ENCODE measurements at places on chromosomes 12 and 14.

DNA sequence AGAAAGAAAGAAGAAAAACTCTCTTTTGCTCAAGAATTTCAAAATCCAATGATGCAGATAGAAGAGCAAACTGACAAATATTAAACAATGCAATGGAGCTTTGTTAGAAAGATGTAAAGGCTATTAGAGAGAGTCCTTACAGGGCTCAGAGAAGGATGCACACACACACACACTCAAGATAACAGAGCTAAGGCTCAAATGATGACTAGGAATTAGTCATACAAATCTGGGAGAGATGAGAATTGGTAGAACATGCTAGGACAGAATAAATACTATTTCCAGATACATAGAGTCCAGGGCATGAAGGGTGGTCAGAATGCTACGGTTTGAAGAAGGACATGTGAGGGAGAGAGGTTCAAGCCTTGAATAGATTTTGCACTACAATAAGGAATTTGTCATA is 650.1 kb upstream of the MDGA2 start:
- DNase-seq: no peak

GRCh38 chr12:99195474-99195873 is 452.1 kb upstream of the GARIN6 start:
- DNase-seq: no peak

- no peak for DNase-seq
Observed at GRCh38 chr12:7638064-7638759, 27.5 kb downstream of the APOBEC1 start.

- no peak for DNase-seq
Observed at GRCh38 chr14:93056840-93057585, 58.7 kb downstream of the ITPK1 start.

- DNase-seq: no peak
Observed at GRCh38 chr12:101841069-101841468, 10.3 kb upstream of the GNPTAB start.

GRCh38 chr14:68462683-68463082 is 330.2 kb downstream of the ZFP36L1 start:
- no peak for DNase-seq

- peak; percentile 53 for DNase-seq
Observed at GRCh38 chr14:69288011-69288771, 28.2 kb downstream of the GALNT16 start.

- DNase-seq: no peak
Observed at GRCh38 chr12:64669270-64669842, 59.1 kb downstream of the RASSF3 start.

GRCh38 chr12:93006471-93007208 is 77.5 kb upstream of the EEA1 start:
- no peak for DNase-seq

DNA sequence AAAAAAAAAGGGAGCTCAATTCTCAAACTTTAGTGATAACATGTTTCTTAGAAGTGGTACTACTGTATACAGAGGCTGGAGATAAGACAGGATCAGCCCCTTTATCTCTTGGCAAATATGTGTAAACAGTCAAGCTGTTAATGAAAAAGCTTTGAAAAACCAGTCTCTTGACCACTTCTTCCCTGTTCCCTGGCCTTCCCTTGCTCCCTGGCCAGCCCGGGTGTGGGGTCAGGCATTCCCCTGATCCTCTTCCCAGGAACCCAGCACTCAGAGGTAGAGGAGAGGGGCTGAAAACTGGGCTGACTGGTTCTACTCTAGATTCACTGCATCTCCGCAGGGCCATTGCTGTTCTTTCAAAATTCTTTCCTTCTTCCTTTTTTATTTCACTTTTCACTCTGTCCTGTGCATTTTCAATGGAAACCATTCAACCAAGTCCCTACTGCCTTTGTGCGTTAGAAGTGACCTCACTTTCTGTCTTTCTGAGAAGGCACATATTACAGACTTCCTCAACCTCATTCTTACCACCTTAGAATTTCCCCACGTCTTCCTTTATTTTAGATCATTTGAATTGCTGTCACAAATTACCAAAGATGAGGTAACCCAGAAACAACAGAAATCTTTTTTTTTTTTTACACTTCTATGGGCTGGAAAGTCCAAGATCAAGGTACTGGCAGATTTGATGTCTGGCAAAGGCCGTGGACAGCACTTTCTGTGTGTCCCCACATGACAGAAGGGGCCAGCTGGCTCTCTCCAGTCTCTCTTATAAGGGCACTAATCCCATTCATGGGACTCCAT is 5.7 kb downstream of the GNG2 start:
- DNase-seq: no peak

DNA sequence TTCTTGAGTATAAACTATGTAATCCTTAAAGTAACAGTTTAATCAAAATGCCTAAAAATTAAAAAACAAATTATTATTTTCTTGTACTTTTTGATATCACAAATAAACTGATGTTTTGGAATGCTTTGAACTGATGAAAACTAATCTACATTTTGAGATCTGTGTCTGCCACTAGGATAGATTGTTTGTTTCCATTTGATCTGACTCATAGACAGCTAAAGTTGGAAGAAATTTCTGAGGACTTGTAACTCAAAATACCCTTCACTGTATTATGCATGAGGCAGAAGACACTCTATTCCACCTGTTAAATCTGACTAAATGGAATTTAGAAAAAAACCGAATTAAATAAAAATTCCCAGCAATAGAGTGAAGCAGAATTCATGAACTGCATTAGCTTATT is 1400.0 kb upstream of the FLRT2 start:
- DNase-seq: no peak

DNA sequence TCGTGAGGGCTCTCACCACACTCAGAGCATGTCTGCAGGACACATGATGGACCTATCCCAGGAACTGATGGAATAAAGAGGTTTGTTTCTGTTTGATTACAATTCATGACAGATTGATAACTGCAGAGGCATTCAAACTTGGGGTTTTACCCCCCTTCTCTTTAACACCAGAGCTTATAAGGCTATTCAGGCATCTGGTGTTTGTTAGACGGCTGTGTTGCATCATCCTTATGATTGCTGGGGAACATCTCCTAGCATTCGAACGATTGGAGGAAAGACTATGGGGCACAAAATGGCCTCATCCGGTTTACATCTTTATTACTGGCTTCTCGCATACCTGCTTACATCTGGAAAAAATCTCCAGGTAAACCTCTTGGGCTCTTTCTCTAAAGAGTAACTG is 191.8 kb downstream of the MSRB3 start:
- DNase-seq: no peak

DNA sequence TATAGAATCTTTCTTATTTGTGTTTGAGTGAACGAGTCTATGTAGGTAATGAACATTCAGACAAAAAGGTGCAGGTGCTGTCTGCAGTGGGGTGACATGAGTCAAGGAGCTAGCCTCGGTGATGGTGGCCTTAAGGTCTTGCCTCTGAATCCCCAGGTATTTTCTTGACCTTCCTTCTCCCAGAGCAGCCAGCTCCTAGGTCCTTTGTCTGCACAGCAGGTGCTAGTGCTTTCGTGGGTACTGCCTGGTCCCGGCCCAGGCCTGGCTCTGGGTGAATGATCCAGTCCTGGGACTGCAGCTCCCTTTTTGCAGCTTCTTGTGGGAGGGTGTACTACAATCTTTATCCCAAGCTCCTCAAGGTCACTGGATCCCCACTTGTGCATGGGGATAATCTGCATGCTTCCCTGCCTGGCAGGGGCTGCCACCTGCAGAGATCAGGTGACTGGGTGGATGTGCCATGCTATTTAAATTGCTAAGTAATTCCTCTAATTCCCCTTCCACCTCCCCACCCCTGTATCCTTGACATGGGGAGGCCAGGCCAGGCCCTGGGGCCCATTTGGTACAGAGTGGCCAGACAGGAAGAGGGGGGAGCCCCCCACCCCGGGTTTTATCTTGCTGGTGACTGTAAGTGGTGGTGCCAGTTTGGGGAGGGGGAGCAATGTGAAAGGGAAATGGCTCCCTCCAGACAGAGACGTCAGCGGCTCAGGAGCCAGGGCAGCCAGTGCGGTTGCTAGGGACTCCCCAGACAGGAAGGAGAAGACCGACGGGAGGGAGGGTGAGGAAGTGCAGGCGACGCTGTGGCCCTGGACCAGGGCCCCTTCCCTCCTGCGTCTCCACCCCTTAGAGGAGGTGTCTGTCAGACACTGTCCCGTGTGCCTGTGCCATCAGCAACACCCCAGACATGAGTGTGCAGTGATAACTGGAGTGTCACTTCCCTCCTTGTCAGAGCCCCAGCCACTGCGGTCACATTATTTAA is 6.7 kb downstream of the VASH1 start:
- peak; percentile 63 for DNase-seq

GRCh38 chr12:26867080-26867479 is 34.1 kb upstream of the ITPR2 start:
- DNase-seq: no peak

Measured in putamen (tissue), 1 donor.